ENCODE measurements at places on chromosomes 5 and 9.

GRCh38 chr5:170480260-170480659, 23.6 kb upstream of the KCNIP1 start:
- no peak for DNase-seq

DNA sequence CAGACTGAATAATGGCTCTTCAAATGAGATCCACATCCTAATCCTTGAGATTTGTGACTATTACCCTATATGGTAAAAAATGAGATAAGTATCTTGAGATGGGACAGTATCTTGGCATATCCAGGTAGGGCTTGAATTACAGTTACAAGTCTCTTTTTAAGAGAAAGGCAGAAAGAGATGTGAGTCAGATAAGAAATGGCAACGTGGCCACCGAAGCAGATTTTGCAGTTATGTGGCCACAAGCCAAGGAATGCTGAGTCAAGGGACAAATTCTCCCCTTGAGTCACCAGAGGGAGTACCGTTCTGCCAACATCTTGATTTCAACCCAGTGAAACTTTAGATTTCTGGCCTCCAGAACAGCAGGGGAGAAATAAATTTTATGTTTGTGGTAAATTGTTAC, 1983.0 kb upstream of the C9orf72 start:
- DNase-seq, result no peak

- no peak for DNase-seq
Measured at GRCh38 chr5:140977003-140977402, 10.7 kb downstream of the PCDHAC2 start.

GRCh38 chr5:6117212-6117611, 261.1 kb downstream of the MED10 start:
- no peak for DNase-seq

DNA sequence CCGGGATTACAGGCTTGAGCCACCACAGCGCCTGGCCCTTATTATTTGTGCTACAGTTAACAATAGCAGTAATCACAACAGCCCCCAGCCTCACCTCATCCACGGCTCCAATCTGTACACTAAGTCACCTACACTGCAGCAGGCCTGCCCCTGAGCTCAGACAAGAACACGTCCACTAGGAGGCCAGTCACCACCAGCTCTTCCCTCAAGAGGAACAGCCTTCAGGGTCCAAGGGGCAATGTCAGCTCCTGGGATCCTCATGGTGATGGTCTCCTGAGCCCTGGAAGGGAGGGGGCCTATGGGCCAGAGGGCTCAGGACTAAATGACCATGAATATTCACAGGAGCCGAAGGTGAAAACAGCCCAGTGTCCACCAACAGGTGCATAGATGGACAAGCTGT, 67.7 kb downstream of the VAV2 start:
- DNase-seq, result no peak

- peak; percentile 16 for DNase-seq
Measured at GRCh38 chr9:6575324-6576034, 70.0 kb downstream of the GLDC start.

GRCh38 chr5:76062502-76063041, 20.6 kb upstream of the SV2C start:
- no peak for DNase-seq

- DNase-seq, result no peak
Measured at GRCh38 chr5:1538741-1539392, 15.1 kb upstream of the LPCAT1 start.

DNA sequence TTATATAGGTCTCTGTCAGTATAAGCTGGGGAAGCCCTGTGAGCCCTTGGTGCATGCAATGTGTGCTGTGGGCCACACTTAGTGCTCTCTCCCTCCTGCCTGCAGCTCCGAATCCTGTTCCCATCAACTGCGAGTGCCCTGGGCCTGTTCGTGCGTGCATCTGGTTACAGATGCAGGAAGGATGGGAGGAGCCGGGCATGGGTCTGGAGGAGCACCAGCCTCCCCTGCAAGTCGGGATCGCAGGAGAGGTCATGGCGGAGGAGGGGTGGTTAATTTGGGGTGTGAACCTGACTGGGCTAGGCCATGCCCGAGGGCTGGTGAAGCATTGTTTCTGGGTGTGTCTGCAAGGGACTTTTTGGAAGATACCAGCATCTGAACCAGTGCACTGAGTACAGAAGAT, 274.6 kb upstream of the IRX4 start:
- DNase-seq, result no peak

- DNase-seq, result no peak
Measured at GRCh38 chr5:54772684-54773083, 212.7 kb downstream of the ESM1 start.

DNA sequence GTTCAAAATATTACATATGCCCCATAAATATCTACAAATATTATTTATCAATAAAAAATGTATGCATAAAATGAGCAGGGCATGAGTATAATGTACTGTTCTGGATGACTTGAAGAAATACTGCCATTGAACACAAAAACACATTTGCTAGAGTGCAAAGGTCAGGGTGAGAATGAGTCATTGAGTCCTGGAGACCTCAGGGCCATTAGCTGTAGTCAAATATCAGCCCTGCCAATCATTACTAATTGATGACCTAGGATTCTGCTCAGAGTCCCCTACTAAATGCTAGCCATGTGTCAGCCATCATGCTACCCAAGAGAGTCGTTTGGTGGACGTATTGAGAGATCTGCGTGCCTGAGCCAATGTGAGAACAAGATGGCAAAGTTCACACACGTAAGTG, 80.3 kb upstream of the FAM169A start:
- no peak for DNase-seq
